ENCODE measurements at places on chromosomes 13 and 19.

GRCh38 chr13:79874396-79875360 is 393.7 kb downstream of the NDFIP2 start:
- DNase-seq = no peak

DNA sequence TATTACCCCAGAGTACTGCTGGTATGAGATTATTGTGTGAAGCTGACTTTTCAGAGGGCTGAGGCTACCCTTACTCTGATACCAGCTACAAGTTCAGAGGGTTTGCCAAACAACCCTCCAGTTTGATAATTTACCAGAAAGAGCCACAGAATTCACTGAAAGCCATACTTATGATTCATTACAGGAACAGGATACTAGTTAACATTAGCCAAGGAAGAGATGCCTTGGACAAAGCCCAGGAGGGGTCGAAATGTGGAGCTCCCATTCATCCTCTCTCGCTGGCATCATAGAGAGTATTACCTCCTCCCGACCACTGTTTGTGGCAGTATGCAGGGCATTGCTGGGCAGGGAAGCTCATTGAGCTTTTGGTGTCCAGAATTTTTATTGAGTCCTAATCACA is 364.3 kb downstream of the KCNRG start:
- no peak for DNase-seq

- no peak for DNase-seq
These were observed 397.7 kb downstream of the GPC6 start for GRCh38 chr13:93624311-93624777.

DNA sequence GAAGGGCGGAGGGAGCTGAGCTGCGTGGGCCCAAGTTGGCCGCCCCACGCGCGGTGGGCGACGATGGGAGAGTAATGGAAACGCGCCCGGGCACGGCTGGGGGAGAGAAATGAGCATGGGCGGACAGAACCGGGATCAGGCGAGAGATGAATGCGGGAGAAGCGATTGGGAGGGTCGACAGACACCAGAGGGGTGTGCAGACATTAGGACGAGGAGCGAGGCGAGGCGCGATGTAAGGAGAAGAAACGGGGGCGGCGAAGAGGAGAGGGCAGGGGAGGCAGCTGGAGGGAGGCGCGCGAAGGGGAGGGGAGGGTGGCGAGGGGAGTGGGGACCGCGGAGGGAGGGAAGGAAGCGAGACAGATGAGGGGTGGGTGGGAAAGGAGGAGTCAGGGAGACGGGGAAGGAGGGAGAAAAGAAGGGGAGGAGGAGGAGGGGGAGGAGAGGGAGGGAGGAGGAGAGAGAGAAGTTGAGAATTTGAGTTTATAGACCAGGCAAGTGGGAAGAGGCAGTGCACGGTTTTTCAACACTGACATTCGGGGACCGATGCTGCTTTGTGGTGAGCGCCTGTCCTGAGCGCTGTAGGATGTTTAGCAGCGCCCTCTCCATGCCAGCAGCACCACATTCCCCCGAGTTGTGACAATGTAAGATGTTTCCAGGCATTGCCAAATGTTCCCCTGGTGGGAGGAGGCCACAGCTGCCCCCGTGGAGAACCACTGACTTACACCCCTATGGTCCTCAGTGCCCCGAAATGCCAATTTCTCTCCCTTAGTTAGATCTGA is at the start of gene SHISA7:
Gene SHISA7 (minus strand): TSS at position 256 of the 779 bp plus-strand sequence. CDS start 437 bp downstream, outside the sequence.
- no peak for DNase-seq

GRCh38 chr13:75825161-75825560 is 189.0 kb downstream of the LMO7 start:
- no peak for DNase-seq

- DNase-seq = no peak
These were observed 11.7 kb downstream of the GNA11 start for GRCh38 chr19:3105641-3106508.

- DNase-seq = no peak
These were observed 421 bp downstream of the ARID3A start for GRCh38 chr19:926323-926588.

DNA sequence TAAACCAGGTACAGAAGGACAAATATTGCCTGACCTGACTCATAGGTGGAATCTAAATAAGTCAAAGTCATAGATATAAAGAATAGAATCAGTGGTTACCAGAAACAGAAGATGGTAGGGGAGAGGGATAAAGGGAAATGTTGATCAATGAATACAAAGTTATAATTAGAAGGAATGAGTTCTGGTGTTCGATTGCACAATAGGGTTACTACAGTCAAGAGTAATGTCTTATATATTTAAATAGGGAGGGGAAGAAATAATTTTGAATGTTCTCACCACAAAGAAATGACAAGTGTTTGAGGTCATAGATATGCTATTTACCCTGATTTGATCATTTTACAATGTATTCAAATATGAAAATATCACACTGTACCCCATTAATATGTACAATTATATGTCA is 1541.2 kb downstream of the SLITRK1 start:
- DNase-seq = no peak

DNA sequence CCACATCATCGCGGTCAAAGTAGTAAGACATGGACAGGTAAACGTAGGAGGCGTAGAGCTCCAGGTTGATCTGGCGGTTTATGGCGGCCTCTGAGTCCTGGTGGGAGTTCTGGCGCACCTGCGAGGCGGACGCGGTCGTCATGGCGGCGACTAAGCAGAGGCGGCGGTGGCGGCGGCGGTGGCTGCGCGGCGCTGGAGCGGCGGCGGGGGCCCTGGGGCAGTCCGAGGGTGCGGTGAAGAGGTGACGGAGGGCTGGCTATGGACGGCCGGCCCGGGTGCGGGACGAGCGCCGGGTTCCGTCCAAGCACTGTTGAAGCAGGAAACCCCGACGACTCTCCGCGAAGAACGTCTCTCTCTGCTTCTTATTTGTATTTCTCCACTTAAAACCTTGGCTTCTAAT is 484.3 kb upstream of the SGCG start:
- no peak for DNase-seq

DNA sequence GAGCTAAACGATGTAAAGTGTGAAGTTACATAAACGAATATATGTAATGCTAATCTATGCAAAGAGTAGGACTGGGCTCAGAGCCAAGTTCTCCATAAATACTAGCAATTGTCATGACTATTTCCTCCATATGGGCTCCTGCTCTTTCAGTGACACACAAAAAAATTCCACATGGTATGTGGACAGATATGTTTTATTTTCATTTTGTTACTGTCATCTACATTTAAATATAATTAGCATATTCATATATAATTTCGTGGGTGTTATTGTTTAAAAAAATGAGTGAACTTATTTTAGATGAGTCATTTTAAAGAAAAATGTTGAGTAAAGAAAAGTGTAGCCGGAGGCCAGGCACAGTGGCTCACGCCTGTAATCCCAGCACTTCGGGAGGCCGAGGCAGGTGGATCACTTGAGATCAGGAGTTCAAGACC is 5.0 kb upstream of the IGSF23 start:
- no peak for DNase-seq

All from activated CD8-positive, alpha-beta memory T cell treated with anti-CD3 and anti-CD28 coated beads for 48 hours (primary cell).